ENCODE measurements at places on chromosomes 16 and 17. TPM values are rescaled to one million over a fixed set of nuclear protein-coding genes. Genes with fewer than 3 reads are reported as not detected.

GRCh38 chr17:258045-258734 lies 76.7 kb upstream of the DOC2B start:
- DNase-seq = peak; percentile 30
- H3K27me3 ChIP-seq = no peaks in the 10 kb centered on the region
- H3K36me3 ChIP-seq = peaks cover 3% of the 10 kb centered on the region
- no peaks in the 10 kb centered on the region for H3K4me1 ChIP-seq
- no peak overlapping the region for H3K4me3 ChIP-seq
- H3K27ac ChIP-seq = no peak overlapping the region

The CD79B gene
- total RNA-seq = 28.0 TPM

The DDX5 gene
- 575 TPM for total RNA-seq

The TMED6 gene
- 1.3 TPM for total RNA-seq

- H3K4me3 ChIP-seq = peak within 1 kb of the TSS; percentile 91
- peak within 1 kb of the TSS; percentile 100 for H3K27ac ChIP-seq
- H3K27me3 ChIP-seq = peaks cover 1% of the 10 kb centered on the region
- H3K4me1 ChIP-seq = peaks cover 55% of the 10 kb centered on the region
- peak; percentile 97 for DNase-seq
- peaks cover 12% of the 10 kb centered on the region for H3K36me3 ChIP-seq
Observed at GRCh38 chr17:75784473-75785015, at the start of gene UNK. Gene UNK (plus strand): TSS chr17:75784806. CDS start chr17:75784881, 75 bp downstream.

The SLC38A8 gene
- not detected for total RNA-seq

Measured in activated CD4-positive, alpha-beta T cell treated with anti-CD3 and anti-CD28 coated beads for 36 hours (primary cell).